Activated CD8-positive, alpha-beta memory T cell treated with anti-CD3 and anti-CD28 coated beads for 1 hour (primary cell): ENCODE measurements at places on chromosomes 11 and 22.

GRCh38 chr11:59263225-59263894 is 50.6 kb upstream of the MPEG1 start:
- DNase-seq: no peak

GRCh38 chr11:34640050-34640923 is 19.4 kb downstream of the EHF start:
- DNase-seq: no peak

GRCh38 chr11:108289699-108290098 is 66.8 kb downstream of the ATM start:
- no peak for DNase-seq

GRCh38 chr11:117181586-117182550 is 3.3 kb downstream of the SIDT2 start:
- no peak for DNase-seq

DNA sequence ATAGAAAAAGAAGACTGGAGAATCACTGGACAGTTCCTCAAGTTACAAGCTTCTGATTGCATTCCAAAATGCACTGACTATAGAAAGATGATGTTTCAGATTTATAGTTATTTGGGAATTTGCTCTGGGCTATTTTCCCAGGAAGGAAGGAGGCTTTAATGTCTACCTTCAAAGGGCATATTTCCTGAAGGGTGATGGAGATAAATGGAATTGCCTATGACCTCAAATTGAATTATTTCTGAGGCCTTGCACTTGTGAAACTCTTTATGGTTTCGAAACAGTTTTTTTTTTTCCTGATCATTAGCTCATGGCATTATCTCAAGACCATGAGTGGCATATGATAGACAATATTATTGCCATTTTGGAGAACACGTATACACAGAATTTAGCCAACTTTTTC is 333.9 kb downstream of the METTL15 start:
- no peak for DNase-seq

GRCh38 chr11:120058931-120059330 is 79.0 kb downstream of the TRIM29 start:
- DNase-seq: no peak

DNA sequence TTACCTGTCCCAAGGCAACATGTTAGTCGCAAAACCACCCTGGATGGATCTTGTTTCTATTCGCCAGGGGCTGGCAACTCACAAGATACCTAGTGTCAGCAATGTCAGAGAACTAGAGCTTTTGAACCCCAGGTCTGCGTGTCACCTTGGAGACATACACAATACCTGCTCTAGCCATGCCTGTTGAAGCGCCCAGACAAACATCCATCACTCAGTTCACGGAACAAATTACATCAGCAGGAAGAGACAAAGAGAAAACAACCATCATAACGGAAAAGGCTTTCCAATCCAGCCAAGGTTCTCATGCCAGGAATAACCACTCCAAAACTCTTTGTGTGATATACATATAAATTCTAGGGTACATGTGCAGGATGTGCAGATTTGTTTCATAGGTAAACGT is 2.2 kb downstream of the CD59 start:
- DNase-seq: no peak

DNA sequence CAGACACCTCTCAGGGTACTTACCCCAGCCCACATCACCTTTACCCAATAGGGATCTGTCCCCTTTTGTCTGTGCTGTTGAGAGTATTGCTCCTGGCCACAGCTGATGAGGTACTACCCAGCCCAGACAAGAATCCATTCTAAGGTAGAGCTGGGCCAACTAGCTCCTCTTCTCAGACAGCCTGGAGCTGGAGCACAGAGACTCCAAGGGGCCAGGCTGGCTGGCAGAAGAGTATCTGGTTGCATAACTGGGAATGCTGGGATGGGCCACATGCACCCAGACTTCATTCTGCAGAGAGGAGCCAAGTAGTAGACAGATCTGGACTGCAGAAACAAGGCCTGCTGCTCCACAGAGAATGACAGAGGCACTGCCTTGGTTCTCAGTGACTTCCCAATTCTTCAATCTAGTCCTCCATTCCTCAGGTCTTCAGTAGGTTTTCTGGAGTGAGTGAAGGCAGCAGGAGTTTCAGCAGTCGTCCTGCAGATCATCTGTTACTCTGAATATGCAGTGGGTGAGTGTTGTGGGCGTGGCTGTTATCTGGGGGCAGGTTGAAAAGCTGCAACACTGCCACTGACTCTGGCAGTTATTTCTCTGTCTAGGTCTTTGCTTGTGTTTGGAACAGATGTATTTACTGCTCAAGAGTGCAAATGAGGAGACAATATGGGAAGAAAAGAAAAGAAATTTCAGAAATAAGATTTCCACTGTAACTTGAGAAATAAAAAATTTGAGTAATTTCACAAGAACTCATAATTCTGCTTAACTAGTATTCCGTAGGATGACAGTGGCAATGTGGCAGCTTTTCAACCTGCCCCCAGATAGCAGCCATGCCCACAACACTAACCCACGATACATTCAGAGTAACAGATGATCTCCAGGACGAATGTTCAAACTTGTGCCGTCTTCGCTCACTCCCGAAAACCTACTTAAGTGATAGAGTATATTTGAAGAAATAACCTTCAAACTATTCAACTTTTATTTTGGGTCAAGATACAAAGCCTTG is 34.9 kb downstream of the MAPK1 start:
- DNase-seq: no peak

DNA sequence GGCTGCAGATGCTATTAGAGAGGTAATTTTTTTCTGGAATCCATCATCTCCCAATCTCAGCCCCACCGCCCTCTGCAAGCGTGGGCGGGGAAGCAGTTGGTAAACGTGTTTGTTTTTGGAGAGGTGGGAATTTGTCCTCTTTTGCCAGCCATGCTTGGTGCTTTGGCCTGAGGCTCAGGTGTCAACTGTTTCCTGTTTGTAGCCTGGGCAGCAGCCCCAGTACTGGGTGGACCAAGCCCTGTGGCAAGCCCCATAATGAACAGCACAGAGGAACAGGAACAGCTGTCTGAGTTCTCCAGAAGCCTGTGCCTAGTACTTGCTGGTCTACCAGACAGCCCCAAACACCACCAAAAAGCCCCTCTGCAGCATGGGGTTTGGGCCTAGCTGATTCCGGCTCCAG is 39.6 kb downstream of the POU2F3 start:
- no peak for DNase-seq

DNA sequence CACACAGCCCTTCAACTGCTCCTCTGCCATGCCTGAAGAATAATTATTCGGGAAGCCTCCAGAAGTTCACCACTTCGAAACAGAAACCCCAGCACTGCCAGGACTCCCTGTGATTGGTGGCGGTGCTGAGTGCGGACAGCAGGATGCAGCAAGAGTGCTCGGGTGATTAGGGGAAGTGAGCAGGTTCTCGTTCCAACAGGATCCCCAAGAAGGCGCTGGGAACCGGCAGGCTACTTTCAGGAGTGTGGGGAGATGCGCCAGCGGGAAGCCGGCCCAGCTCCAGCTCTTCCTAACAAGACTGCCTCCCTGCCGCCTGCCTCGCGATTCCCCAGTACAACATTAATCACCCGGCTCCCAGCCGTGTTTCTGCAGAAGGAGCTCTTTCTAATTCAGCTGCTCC is 630.2 kb downstream of the BRD1 start:
- no peak for DNase-seq

- DNase-seq: no peak
Observed at GRCh38 chr11:71307811-71308645, 55.7 kb upstream of the SHANK2 start.

DNA sequence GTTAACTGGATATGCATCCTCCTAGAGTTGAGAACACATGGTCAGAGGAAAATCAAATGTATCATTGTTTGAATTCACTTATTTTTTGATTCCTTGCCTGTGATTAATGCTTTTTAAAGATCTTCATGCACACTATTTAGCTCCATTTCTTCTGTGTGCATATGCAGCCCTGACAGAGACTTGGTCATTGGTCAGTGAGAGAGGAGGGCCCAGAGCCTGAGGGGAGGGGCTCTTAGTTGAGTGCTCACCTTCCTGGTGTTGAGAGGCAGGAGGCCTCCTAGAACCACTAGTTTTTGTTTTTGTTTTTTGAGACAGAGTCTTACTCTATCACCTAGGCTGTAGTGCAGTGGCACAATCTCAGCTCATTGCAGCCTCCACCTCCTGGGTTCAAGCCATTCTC is 48.9 kb downstream of the TNRC6B start:
- DNase-seq: no peak

- no peak for DNase-seq
Observed at GRCh38 chr11:128929991-128930390, 12.7 kb downstream of the TP53AIP1 start.

GRCh38 chr22:25728071-25728470 is 13.9 kb upstream of the MYO18B start:
- no peak for DNase-seq

- no peak for DNase-seq
Observed at GRCh38 chr11:115716601-115717529, 212.7 kb upstream of the CADM1 start.

- no peak for DNase-seq
Observed at GRCh38 chr11:957212-957920, 31.7 kb downstream of the AP2A2 start.

- no peak for DNase-seq
Observed at GRCh38 chr11:23688835-23689234, 808.0 kb upstream of the LUZP2 start.
